H4 (cell line): ENCODE measurements at places on chromosomes 2 and 18. TPM values are rescaled to one million over a fixed set of nuclear protein-coding genes. Genes with fewer than 3 reads are reported as not detected.

GRCh38 chr18:12065397-12065796 lies 28.2 kb upstream of the ANKRD62 start:
- no peak for DNase-seq

GRCh38 chr2:48531141-48531648 lies 1.2 kb downstream of the STON1 start:
- DNase-seq, result peak; percentile 96

DNA sequence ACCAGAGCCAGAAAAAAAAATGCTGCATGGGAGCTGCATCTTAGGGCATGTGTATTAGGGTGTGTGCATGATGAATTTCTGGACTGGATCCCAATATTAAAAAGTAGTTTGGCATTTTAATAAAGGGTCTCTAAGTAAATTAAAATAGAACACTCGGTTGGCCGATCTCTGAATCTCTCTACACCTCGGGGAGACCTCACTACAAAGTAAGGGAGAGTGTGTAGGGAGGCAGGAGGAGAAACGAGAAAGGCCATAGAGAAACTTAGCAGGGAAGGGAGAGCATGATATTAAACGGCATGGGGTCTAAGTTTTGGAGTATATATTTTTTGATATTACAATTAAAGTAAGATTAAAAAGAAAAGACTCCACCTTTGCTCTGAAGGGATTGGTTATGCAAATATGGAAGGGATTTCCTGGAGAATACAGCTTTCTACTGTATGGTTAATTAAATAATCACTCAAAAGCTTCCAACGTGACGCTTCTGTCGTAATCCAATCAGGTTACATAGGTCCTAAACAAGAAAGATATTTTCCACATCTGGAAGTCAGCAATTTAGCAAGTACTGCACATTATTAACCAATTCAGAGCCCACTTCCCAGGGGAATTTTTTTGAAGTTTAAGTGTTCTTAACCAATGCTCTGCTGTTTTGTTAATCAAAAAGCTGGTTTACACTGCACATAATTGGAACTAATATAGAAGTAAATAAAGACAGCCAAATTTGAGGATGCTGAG lies 1.0 kb upstream of the ZEB2 start:
- no peak for DNase-seq

GRCh38 chr18:74905247-74905646 lies 303.7 kb downstream of the PTGR3 start:
- no peak for DNase-seq

DNA sequence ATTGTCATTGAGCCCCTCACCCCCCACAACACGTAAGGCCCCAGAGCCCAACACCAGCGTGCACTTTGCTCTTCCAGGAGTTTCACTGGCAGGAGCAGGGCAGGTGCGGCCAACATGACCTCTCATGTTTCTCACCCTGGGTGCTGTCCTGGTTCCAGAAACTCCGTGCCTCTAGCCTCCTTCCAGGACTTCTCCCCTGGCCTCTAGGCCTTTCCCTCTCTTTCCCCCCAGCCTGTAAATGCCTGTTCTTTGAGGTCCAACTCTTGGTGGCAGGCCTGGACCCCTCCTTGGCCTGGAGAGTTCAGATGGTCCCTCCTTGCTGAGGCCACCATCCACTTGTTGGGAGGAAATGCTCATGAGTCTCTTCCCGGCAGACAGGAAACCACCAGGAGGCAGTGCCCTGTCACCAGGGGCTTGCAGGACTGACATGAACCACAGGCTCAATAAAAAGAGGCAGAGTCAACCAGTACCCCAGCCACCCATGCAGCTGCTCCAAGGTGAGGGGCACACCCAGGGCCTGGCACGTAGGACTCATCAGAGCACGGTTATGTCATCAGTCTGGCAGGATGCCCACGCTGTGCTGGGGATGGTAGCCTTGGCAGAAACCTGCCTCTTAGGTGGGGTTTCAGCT lies 1.5 kb downstream of the MALL start:
- peak; percentile 33 for DNase-seq

Gene CRACDL
- 0.08 TPM in 1 of 2 replicates, not detected in the other for total RNA-seq
